ENCODE measurements at places on chromosomes 16 and 17.
A peak's percentile ranks its signal among the peaks of the same experiment; 100 is the strongest.

- no peak for DNase-seq
- peak overlapping the region; percentile 98 for H3K27ac ChIP-seq
- peaks cover 17% of the 10 kb centered on the region for H3K36me3 ChIP-seq
- H3K4me3 ChIP-seq, result peak overlapping the region; percentile 97
- H3K4me1 ChIP-seq, result peaks cover 39% of the 10 kb centered on the region
- H3K27me3 ChIP-seq, result no peaks in the 10 kb centered on the region
Observed at GRCh38 chr16:67718668-67719047, 458 bp downstream of the GFOD2 start.

DNA sequence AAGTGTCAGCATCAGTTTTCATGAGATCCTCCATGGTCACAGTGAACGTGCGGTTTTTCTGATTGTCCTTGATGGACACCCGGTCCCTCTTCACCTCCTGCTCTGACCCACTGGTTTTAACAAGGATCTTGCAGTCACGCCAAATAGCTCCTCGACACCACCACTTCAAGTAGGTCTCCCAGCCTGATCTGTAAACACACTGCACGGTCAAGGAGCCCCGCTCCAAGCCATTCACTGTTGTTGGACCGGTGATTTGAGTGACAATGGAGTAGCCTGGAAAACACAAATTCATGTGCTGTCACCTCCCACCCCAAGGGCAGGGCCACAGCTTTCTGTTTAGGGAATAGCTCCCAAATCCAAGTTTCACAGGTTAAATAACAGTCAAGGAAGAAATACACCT lies 8.2 kb downstream of the CD300LF start:
- DNase-seq, result no peak
- no peaks in the 10 kb centered on the region for H3K4me1 ChIP-seq
- H3K4me3 ChIP-seq, result no peak overlapping the region
- H3K36me3 ChIP-seq, result no peaks in the 10 kb centered on the region
- H3K27me3 ChIP-seq, result peaks cover 10% of the 10 kb centered on the region

- no peak for DNase-seq
- no peaks in the 10 kb centered on the region for H3K36me3 ChIP-seq
- H3K27ac ChIP-seq, result no peak overlapping the region
- no peak overlapping the region for H3K4me3 ChIP-seq
- no peaks in the 10 kb centered on the region for H3K4me1 ChIP-seq
- no peaks in the 10 kb centered on the region for H3K27me3 ChIP-seq
Observed at GRCh38 chr17:66526827-66527226, 224.4 kb downstream of the PRKCA start.

- H3K27ac ChIP-seq, result peak overlapping the region; percentile 71
- H3K36me3 ChIP-seq, result peaks cover 11% of the 10 kb centered on the region
- peak overlapping the region; percentile 25 for H3K4me3 ChIP-seq
- no peaks in the 10 kb centered on the region for H3K27me3 ChIP-seq
Observed at GRCh38 chr17:80738987-80739730, 194.5 kb downstream of the RPTOR start.

DNA sequence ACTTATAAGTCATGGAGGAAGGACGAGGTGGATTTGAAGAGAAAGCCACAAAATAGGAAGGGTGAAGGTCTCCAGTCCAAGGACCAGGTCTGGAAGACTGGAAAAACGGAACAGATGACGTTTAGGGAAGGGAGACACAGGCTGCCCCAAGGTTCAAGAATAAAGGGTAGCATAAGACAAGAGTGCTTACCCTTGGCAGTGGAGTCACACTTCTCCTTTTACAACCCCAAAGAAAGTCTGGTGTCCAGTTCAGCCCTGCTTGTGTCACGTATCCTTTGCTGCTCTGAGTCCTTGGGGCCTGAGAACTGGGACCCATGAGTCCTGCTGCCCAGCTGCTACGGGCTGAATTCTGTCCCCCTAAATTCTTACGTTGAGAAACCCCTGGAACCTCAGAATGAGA lies 13.0 kb upstream of the GGA2 start:
- H3K27me3 ChIP-seq, result no peaks in the 10 kb centered on the region
- H3K4me1 ChIP-seq, result peaks cover 37% of the 10 kb centered on the region
- peaks cover 49% of the 10 kb centered on the region for H3K36me3 ChIP-seq
- no peak overlapping the region for H3K27ac ChIP-seq
- no peak overlapping the region for H3K4me3 ChIP-seq
- no peak for DNase-seq

GRCh38 chr17:69047368-69048263 lies 13.1 kb downstream of the ABCA9 start:
- no peaks in the 10 kb centered on the region for H3K36me3 ChIP-seq
- DNase-seq, result no peak
- H3K4me3 ChIP-seq, result no peak overlapping the region

GRCh38 chr16:11101283-11101682 lies 154.7 kb downstream of the SOCS1 start:
- no peaks in the 10 kb centered on the region for H3K27me3 ChIP-seq
- H3K4me1 ChIP-seq, result peaks cover 48% of the 10 kb centered on the region
- peaks cover 32% of the 10 kb centered on the region for H3K36me3 ChIP-seq
- no peak overlapping the region for H3K4me3 ChIP-seq
- H3K27ac ChIP-seq, result no peak overlapping the region
- DNase-seq, result no peak

GRCh38 chr16:22353933-22354541 lies 20.4 kb downstream of the CDR2 start:
- DNase-seq, result no peak
- no peaks in the 10 kb centered on the region for H3K27me3 ChIP-seq
- H3K4me1 ChIP-seq, result peaks cover 31% of the 10 kb centered on the region
- no peak overlapping the region for H3K27ac ChIP-seq

DNA sequence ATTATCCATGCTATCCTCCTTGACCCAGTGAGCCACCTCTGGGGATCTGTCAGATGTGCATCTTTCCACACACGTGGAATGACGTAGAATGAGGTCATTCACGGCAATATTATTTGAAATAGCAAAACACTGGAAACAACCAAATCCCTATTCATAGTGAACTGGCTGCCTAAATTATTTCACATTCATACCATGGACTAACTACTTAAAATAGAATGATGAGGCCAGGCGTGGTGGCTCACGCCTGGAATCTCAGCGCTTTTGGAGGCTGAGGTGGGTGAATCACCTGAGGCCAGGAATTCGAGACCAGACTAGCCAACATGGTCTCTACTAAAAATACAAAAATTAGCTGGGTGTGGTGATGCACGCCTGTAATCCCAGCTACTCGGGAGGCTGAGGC lies 75.5 kb downstream of the RAP1GAP2 start:
- no peaks in the 10 kb centered on the region for H3K27me3 ChIP-seq
- no peak for DNase-seq
- no peaks in the 10 kb centered on the region for H3K4me1 ChIP-seq
- H3K4me3 ChIP-seq, result no peak overlapping the region
- no peak overlapping the region for H3K27ac ChIP-seq

- H3K4me1 ChIP-seq, result no peaks in the 10 kb centered on the region
- no peaks in the 10 kb centered on the region for H3K36me3 ChIP-seq
- H3K27ac ChIP-seq, result no peak overlapping the region
- H3K27me3 ChIP-seq, result peaks cover 14% of the 10 kb centered on the region
Observed at GRCh38 chr16:86828653-86829052, 250.3 kb downstream of the FOXL1 start.

DNA sequence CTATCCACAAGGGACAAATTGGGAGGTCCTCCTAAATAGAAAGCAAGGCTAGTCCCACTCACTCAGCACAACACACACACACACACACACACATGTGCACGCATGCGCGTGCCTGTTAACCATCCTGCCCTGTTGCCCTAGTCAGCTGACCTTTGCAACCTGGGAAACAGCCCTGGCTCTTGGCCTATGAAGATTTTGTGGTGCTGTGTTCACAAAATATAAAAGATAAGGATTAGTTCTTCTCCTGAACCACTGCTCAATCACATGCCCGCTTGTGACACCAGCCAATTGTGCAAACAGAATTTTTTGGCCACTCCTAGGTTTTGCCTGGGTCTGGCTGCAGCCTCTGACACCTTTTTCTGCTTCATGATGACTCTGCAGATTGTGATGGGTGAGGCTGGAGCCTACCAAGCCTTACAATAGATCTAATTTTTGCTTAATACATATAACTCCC lies 3.3 kb upstream of the CES1 start:
- no peaks in the 10 kb centered on the region for H3K36me3 ChIP-seq
- H3K4me3 ChIP-seq, result no peak overlapping the region
- H3K27me3 ChIP-seq, result no peaks in the 10 kb centered on the region
- H3K27ac ChIP-seq, result no peak overlapping the region
- no peak for DNase-seq

DNA sequence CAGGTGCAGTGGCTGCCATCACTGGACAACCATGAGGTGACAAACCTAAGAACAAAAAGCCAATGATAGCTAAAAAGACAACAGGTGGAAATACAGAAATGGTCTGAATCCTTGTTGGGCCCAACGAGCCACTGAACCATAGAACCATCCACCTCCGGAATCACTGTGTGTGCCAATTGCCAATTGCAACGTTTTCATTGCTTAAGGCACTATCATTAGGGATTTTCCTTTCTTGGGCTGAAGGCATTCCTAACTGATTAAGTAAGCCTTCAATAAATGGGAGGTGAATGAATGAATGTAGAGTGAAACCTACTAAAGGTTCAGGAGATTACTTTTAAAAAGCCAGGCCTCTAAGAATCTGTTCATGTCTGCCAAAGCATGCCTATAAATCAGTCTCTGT lies 3.6 kb downstream of the USP31 start:
- no peak overlapping the region for H3K4me3 ChIP-seq
- H3K27ac ChIP-seq, result no peak overlapping the region
- DNase-seq, result no peak

GRCh38 chr16:88013091-88013609 lies 61.9 kb downstream of the BANP start:
- H3K4me1 ChIP-seq, result peaks cover 17% of the 10 kb centered on the region
- H3K27ac ChIP-seq, result no peak overlapping the region
- no peaks in the 10 kb centered on the region for H3K27me3 ChIP-seq
- peaks cover 81% of the 10 kb centered on the region for H3K36me3 ChIP-seq

- peaks cover 2% of the 10 kb centered on the region for H3K36me3 ChIP-seq
- no peak for DNase-seq
- H3K27me3 ChIP-seq, result no peaks in the 10 kb centered on the region
Observed at GRCh38 chr16:48426244-48427141, 41.3 kb upstream of the SIAH1 start.

GRCh38 chr16:87575027-87575804 lies 27.1 kb upstream of the JPH3 start:
- H3K27me3 ChIP-seq, result peaks cover 17% of the 10 kb centered on the region
- no peak for DNase-seq
- H3K4me1 ChIP-seq, result no peaks in the 10 kb centered on the region
- no peak overlapping the region for H3K27ac ChIP-seq
- no peaks in the 10 kb centered on the region for H3K36me3 ChIP-seq

GRCh38 chr16:78608305-78608776 lies 508.9 kb downstream of the WWOX start:
- no peak overlapping the region for H3K27ac ChIP-seq
- H3K36me3 ChIP-seq, result no peaks in the 10 kb centered on the region
- no peak for DNase-seq
- H3K27me3 ChIP-seq, result no peaks in the 10 kb centered on the region

DNA sequence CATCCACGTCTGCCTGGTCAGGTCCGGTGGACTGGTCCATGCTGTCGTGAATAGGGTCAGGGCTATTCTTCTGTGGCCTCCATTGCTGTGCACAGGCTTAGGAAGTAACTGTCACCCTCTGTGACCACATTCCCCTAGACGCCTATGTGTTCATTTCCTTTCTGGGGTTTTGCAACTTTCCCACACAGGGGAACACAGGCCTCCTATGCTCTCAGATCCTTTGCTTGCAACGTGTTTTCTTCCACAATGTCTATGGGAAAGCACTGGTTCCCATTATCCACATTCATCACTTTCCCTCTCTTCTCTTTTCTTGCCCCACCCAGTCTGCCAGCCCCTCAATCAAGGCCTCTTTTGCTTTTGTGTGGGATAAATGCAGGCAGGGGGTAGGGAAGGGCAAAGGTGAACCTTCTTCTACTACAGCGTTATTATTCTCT lies 43.2 kb upstream of the DNAJA2 start:
- H3K4me1 ChIP-seq, result peaks cover 28% of the 10 kb centered on the region
- no peak for DNase-seq
- peak overlapping the region; percentile 2 for H3K27ac ChIP-seq
- no peaks in the 10 kb centered on the region for H3K27me3 ChIP-seq
- no peak overlapping the region for H3K4me3 ChIP-seq
- no peaks in the 10 kb centered on the region for H3K36me3 ChIP-seq

- H3K4me3 ChIP-seq, result no peak overlapping the region
- no peak overlapping the region for H3K27ac ChIP-seq
- DNase-seq, result no peak
- no peaks in the 10 kb centered on the region for H3K27me3 ChIP-seq
- peaks cover 36% of the 10 kb centered on the region for H3K4me1 ChIP-seq
- H3K36me3 ChIP-seq, result peaks cover 40% of the 10 kb centered on the region
Observed at GRCh38 chr16:31461921-31462804, 2.9 kb downstream of the ARMC5 start.

DNA sequence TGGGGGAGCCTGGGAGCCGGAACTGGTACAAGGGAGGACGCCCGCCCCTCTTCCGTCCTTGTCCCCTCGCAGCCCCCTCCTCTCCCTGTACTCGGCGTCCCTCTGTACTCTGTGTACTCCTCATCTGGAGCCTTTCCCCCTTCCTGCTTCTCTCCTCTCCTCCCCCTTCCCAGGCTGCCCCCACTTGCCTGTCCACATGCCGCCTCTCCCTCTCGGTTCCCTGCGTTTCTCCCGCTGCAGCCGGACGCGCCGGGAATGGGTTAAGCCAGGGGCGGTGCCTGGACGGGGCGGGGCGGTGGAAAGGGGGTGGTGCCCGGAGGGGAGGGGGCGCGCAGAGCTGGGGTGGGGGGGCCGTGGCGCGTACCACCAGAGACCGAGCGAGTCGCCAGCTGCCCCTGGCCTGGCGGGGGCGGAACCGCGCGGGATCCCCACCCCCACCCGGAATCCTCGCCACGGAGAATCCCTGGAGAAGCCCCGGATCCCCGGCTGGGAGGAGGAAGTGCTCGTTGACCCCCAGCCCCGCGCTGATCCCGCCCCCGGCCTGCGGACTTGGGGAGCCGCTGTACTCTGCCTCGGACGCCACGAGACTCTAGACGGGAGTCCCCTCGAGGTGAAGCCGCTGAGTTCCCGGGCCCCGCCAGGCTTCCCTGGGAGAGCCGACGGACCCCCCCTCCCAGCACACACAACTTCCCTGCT lies 22.6 kb downstream of the GJD3 start:
- H3K27ac ChIP-seq, result no peak overlapping the region
- no peaks in the 10 kb centered on the region for H3K27me3 ChIP-seq
- H3K36me3 ChIP-seq, result peaks cover 25% of the 10 kb centered on the region
- DNase-seq, result no peak
- H3K4me1 ChIP-seq, result peaks cover 83% of the 10 kb centered on the region

- no peaks in the 10 kb centered on the region for H3K4me1 ChIP-seq
- peaks cover 14% of the 10 kb centered on the region for H3K27me3 ChIP-seq
- no peak overlapping the region for H3K27ac ChIP-seq
- no peaks in the 10 kb centered on the region for H3K36me3 ChIP-seq
Observed at GRCh38 chr16:87054856-87055255, 262.3 kb downstream of the C16orf95 start.

Data from activated B cell treated with CpG ODN at 0.5 μM for 24 hours (primary cell).